ENCODE measurements at places on chromosomes 5 and 9.

DNA sequence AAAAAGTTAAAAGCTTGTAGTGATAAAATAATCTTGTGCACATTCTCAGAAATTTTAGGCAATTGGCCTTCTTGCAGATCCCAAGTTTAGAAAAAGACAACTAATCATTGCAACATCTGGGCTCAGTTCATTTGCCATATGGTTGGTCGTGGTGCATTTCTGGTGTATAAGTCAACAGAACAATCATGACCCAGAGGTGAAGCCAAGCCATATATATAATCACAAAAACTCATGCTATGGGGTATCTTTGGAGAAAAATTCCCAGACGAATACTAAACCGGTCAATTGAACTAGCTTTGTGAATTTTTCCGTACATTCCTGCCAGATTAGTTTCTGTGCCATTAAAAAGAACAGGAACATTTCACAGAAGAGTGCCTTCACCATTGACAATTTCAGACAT lies 50.3 kb downstream of the FYB1 start:
- DNase-seq, result no peak

DNA sequence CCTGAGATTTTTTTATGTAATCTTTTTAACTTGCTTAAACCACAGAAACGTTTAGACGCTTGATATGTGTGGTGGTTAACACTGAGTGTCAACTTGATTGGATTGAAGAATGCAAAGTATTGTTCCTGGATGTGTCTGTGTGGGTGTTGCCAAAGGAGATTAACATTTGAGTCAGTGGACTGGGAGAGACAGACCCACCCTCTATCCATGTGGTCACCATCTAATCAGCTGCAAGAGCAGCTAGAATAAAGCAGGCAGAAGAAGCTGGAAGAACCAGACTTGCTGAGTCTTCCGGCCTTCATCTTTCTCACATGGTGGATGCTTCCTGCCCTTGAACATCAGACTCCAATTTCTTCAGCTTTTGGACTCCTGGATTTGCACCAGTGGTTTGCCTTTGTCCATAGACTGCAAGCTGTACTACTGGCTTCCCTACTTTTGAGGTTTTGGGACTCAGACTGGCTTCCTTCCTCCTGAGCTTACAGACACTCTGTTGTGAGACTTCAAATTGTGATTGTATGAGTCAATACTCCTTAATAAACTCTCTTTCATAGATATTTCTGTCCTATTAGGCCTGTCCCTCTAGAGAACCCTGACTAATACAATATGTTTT lies 816.0 kb upstream of the CDH9 start:
- no peak for DNase-seq

DNA sequence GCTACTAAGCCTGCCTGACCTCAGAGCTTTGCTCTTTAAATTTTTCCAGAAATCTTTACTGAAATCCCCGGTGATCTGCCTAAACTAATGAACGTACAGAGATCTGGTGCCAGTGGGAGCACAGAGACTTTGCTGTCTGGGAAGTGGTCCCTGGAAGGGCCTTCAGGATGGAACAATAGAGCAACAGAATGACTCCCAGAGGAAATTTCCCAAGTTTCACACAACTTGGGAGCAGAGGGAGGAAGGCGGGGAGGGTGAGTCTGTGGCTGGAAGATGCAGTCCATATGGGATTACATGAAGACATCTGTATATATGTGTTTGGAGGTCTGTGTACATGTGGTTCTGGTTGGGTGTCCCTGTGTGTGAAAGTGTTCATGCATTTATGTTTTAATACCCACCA lies 638.3 kb downstream of the CCDC171 start:
- DNase-seq, result no peak

GRCh38 chr9:135414293-135414692 lies 65.3 kb upstream of the PPP1R26 start:
- no peak for DNase-seq

DNA sequence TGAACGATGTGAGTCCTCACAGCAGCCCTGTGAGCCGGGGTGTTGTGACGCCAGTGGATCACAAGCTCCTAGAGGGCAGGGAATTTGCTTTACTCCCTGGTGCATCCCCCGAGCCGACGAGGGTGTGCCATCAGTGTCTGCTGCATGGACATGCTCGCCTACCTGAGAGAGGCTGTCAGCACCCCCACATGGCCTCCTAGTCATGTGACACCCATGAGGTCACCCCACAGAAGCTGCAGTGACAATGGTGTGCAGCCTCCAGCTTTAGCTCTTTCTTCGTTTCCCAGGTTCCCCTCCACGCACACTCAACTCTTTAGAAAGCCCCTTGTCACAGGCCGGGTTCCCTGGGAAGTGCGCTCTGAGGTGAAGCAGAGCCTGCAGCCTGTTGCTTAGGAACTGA lies 19.8 kb upstream of the GABBR2 start:
- no peak for DNase-seq

DNA sequence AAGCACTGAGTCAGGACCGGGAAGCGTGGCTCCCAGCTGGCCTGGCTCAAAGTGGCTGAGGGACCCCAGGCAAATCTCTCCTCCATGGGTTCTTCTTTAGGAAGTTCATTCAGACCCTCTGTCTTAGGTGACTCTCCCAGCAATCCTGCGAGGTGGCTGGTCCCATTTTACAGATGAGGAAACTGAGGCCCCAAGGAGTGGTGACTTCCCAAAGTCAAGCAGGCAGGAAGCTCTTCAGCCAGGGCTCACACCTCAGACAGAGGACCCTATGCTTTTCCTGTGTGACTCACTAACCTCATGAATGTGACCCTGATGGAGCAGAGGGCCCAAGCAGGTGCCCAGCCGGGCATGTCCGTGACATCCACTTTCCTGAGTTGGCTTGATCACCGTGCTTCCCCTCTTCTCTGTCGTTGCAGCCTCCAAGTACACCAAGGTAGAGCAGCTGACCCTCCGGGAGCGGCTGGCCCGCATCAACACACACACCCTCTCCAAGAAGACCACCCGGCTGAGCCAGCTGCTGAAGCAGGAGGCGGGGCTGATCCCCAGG lies 36.5 kb downstream of the ARHGEF37 start:
- no peak for DNase-seq

GRCh38 chr5:168962306-168962705 lies 338.6 kb downstream of the SLIT3 start:
- no peak for DNase-seq

DNA sequence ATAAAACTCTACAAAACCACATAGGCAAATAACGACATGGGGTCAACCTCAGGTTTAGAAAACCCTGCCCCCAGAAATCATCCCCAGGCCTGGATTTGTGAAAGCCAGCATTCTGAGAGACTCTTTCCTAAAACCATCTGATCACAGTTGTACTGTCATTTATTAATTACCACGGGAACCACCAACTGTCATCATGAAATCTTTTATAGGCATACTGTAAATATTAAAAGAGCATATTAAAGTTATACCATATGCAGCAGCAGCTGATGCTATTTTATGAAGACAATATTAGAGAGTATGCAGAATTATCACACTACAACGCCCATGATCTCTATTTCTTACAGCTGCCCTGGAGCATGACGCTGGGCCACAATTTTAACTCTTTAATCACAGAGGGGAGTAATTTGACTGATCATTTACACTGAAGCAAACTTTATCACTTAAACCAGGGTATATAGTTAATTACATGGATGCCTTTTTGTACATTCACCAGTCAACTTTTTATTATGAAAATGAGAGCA lies 9.0 kb upstream of the ZDHHC21 start:
- DNase-seq, result no peak

DNA sequence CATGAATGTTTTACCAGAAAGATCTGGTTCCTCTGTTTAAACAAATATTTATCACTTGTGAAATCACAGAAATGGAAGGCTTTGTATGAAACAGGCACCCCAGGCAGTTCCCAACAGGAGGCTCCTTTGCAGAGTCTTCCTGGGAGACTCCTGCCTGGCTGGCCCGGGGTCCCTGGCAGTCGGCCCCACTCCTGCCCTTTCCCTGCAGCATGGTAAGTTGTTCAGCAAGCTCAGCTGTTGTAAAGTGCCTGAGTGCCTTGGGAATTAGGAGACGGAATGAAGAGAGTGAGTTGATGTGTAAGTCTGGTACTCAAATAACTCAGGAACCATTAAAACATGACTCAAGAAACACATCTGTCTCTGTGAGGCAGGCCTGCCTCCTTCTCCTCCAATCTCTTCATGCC lies 17.5 kb upstream of the LHFPL2 start:
- no peak for DNase-seq

DNA sequence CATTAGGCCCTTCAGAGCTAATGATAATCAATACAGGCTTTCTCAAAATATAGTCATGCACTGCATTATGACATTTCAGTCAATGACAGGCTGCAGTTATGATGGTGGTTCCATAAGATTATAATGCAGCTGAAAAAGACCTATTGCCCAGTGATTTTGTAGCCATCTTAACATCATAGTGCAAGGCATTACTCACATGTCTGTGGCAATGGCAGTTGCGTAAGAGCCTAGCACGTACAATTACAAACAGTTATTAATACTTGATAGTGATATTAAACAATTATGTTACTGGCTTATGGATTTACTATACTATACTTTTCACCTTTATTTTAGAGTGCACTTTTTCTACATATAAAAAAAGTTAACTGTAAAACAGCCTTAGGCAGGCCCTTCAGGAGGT lies 214.8 kb downstream of the ISL1 start:
- DNase-seq, result no peak

DNA sequence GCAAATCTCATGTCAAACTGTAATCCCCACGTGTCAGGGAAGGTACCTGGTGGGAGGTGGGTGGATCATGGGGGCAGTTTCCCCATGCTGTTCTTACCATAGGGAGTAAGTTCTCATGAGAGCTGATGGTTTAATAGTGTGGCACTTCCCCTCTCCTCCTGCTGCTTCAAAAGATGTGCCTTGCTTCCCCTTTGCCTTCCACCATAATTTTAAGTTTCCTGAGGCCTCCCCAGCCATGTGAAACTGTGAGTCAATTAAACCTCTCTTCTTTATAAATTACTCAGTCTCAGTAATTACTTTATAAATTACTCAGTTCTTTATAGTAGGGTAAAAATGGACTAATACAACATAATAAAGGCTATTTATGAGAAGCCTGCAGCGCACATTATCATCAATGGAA lies 7.1 kb upstream of the CNTRL start:
- DNase-seq, result no peak

GRCh38 chr5:68239487-68239886 lies 23.9 kb downstream of the PIK3R1 start:
- DNase-seq, result peak; percentile 69

- DNase-seq, result no peak
Measured at GRCh38 chr5:159911349-159911748, 4.9 kb upstream of the ADRA1B start.

DNA sequence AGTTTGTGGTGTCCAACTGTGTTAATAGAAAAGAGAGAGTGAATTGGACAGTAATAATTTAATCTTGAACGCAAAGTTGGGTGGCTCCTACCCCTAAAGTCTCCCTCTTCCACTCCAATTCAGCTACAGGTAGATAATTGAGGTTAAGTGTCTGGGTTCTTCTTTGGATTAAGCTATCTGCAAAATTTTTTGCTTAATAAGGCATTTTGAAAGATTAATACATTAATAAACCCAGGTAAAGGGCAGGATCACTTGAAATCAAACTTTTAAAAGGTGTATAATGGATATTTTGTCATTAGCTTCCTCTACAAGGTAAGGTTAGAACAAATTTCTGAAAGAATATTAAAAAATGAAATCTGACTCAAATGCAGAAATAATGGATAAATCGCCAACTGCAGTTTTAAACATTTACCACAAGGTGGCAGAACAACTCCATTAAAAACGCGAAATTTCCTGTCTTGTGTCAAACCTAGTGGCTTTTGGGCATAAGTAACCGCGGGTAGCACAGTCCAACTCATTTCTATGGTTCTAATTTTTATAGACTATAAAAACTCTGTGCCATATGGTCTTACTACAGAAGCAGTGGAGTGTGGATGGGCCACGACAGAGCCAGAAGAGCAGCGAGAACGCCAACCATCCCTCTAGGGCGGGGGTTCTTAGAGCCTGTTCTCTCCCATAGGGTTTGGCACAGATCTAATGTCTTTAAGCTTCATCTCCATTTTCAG lies 276.5 kb downstream of the ARHGEF28 start:
- DNase-seq, result no peak

- no peak for DNase-seq
Measured at GRCh38 chr5:38618154-38618553, 61.7 kb upstream of the LIFR start.

DNA sequence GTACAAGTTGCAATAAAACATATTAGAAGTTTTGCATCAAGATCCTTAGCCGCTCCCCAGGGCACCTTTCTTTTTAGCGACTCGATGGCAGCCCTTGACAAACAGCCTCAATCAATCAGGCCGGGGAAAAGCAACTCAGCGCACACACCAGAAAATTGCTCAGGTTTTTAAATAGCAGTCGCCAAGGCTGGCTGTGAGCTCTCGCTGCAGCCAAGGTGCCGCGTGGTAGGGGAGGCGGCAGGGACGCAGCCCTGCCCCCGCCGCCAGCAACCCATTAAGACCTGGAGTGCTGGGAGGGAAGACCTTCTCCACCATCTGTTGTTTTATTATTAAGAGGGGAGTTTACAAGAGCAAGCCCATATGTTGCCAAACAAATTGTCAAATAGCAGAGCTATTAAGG lies 22.6 kb downstream of the ASS1 start:
- DNase-seq, result no peak

DNA sequence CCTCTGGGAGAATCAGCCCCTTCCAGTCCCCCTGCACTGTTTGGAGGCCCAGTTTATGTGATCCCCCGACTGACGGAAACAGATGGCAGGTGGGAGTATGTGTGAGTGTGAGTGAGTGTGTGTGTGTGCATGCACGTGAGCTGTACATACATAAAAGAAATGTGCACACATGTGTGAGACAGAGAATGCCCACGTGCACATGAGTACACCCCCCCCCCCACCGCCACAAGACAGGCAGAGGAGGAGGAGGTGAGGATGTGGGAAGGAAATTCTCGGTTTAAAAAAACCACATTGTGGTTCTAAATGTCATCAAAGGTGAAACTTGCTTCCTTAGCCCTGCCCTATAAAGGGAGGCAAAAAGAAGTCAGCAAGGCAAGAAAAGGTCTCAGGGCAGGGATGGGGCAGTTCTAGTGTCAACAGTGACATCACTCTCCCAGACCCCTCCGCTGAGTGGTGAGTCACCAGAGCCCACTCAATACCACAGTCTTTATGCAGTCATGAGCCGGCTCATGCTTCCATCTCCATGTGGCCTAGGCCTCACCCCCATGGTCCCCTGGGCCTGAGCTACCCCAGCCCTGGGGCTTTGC lies 79.2 kb upstream of the HSPA9 start:
- peak; percentile 67 for DNase-seq

DNA sequence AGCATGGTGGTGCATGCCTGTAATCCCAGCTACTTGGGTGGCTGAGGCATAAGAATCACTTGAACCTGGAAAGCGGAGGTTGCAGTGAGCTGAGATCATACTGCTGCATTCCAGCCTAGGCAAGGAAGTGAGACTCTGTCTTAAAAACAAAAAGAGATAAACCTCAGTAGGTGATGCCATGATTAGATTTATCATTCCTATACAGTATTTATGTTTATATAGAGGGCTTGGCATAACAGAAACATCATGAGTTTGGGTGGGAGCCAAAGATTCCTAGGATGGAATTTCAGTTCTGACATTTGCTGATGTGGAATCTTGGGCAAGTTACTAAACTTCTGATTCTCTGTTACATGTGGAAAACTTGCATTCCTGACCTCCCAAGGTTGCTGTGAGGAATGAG lies 22.3 kb downstream of the RFK start:
- no peak for DNase-seq

- no peak for DNase-seq
Measured at GRCh38 chr9:108869092-108869725, 7.1 kb downstream of the ACTL7A start.

All from stimulated activated CD4-positive, alpha-beta T cell treated with anti-CD3 and anti-CD28 coated beads, Interleukin-4, amount 100 ng/mL, for 1 hour (primary cell).